ENCODE measurements at places on chromosomes 7 and 10.

DNA sequence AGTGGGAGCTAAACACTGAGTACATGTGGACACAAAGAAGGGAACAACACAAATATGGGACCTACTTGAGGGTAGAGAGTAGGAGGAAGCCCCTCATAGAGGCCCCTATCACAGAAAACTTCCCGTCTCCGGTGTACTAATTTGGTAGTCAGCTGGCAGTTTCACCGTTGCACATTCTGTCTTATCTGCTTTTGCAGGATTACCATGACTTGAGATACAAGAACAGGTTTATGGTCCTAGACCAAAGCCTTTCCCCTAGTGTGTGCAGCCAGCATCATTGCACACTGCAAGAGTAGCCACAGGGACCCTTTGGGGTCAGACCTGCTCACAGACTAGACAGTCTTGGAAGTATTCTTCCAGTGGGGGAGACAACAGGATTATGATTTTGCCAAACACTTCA lies 5.9 kb upstream of the IFIT1B start:
- no peak for DNase-seq

DNA sequence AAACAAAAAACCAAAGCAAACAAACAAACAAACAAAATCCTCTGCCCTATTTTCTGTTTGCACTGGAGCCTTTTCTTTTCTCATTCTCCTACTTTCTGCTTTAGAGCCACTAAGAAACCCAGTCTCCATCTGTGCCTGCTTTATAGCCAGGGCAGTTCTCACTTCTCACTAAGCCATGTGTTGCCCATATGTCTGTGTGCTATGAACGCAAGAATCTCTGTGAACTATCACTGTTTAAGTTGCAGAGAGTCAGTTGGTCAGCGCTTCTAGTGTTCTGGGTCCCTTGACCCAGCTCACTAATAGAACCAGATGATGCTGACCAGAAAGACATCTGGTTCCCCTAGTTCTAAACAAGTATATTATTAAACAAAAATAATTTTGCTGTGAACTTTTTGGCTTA lies 81.4 kb downstream of the FAM185A start:
- no peak for DNase-seq

GRCh38 chr7:151896486-151896885 lies 19.6 kb upstream of the PRKAG2 start:
- DNase-seq: no peak

DNA sequence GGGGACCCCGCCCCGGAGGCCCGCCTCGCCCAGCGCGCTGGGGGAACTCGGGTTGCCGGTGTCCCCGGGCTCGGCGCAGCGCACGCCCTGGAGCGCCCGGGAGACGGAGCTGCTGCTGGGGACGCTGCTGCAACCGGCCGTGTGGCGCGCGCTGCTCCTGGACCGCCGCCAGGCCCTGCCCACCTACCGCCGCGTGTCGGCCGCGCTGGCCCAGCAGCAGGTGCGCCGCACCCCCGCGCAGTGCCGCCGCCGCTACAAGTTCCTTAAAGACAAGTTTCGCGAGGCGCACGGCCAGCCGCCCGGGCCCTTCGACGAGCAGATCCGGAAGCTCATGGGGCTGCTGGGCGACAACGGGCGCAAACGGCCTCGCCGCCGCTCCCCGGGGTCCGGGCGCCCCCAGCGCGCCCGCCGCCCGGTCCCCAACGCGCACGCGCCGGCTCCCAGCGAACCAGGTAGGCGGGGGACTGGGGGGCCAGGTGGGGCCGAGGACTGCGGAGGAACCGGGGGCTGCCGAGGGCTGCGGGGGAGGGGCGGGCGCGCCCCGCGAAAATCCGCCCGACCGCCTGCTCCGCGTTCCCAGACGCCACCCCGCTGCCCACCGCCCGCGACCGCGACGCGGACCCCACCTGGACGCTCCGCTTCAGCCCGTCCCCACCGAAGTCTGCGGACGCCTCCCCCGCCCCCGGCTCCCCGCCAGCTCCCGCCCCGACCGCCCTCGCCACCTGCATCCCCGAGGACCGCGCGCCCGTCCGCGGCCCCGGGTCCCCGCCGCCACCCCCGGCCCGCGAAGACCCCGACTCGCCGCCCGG lies 574 bp downstream of the UTF1 start:
- peak; percentile 43 for DNase-seq

DNA sequence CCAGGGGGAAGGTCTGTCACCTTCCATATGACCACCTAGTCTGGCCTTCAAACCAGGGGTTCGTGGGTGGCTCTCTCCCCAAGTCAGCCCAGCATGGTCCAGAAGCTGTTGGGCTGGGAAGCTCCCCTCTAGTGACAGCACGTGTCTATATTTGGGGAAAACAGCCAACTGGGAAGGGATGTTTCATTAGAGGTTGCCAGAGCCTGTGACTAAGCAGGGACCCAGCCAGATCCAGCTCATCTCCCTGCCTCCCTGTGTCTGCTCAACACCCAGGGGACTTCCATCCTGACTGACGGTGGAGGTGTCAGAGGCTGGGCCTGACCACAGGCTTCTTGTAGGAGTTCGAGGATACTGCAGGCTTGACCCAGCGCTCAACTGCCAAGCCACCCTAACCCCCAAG lies 10.5 kb downstream of the STYXL1 start:
- no peak for DNase-seq

DNA sequence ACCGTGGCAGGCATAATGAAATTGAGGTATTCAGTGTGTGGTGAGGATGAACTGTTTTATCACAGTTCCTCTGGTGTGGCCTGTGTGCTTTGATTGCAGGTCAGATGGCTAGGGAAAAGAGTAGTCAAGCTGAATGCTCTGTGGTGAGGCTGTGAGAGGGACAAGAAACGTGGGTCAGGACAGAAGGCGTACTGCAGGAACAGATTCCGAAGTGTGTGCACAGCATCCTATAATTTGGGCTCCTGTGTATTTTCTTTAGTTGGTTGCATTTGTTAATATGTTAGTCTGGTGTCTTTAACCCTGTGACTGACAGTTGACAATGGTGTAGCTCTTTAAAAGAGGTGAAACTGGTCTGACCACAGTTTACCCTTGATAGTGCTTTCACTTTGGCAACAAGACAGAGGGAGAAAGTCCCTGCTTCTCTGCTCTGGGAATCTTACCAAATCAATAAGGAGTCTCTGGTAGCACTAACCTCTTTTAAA lies 76.5 kb downstream of the AUTS2 start:
- no peak for DNase-seq

DNA sequence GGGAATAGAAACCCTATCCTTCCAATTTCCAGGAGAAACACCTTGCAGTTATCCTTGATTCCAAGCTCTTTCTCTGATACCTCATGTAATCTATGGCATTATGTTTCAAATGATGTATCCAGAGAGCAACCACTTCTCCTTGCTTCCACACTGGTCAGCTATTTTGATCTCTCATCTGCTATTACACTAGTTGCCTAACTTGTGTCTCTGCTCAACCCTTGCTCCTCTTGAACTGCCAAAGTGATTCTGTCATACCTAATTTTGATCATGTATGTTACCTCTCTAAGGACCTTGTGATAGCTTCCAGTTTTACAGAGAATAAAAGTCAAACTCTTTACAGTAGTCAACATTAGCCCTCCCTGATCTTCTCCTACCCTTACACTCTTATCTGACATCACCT lies 90.4 kb downstream of the KCND2 start:
- DNase-seq: no peak

- no peak for DNase-seq
Observed at GRCh38 chr7:79608005-79608404, 154.5 kb upstream of the MAGI2 start.

- no peak for DNase-seq
Observed at GRCh38 chr10:33965795-33966581, 631.5 kb upstream of the NRP1 start.

GRCh38 chr7:30240106-30240800 lies 44.1 kb upstream of the ZNRF2 start:
- no peak for DNase-seq

DNA sequence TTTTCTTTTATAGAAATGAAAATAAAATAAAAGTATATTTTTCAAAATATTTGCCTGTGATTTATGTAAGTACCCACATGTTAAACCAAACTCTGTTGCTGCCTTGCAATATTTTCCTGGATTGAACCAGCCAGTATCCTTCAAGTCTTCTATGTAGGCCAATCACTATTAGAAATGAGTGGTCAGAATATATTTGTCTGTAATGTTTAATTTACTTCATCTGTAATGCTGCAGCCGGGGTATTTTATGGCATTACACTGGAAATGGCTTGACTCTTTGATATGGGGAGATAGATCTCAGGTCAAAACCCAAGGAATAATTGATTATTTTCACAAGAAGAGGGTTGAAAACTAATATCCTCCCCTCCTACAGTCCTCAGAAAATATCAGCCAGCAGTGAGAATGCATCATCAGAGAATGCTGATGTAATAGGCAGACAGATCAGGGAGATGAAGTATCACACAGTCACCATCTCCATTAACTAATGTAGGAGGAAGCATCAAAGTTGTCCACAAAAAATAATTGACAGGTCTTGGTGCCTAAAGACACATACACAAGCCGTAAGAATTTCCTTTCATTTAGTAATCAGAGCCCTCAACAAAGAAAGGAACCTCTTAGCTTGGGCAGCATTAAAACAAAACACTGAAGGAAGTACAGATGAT lies 82.5 kb downstream of the VWDE start:
- DNase-seq: no peak

DNA sequence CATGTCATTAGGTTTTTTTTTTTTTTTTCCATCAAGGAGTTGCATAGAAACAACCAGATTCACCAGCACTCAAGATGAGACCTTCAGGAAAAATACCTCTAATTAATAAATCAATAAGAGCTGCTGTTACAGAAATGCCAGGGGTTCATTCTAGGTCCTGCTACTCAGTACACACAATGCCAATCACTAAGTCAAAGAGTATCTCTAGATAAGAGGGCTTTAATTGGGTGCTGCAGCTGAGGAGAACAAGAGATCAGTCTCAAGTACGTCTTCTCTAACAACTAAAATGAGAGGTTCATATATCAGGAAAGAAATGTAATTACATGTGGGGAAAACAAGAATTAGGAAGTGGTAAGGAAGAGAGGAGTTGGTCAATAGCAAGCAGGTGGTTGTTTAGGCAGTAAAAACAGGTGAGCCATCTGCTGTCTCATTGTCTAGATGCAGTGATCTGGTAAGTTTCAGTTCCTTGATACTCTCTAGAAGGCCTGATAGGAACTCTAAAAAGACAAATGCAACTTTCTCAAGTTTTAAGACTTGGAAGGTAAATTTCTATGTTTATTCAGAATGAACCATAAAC lies 272.9 kb upstream of the ZWINT start:
- DNase-seq: no peak

DNA sequence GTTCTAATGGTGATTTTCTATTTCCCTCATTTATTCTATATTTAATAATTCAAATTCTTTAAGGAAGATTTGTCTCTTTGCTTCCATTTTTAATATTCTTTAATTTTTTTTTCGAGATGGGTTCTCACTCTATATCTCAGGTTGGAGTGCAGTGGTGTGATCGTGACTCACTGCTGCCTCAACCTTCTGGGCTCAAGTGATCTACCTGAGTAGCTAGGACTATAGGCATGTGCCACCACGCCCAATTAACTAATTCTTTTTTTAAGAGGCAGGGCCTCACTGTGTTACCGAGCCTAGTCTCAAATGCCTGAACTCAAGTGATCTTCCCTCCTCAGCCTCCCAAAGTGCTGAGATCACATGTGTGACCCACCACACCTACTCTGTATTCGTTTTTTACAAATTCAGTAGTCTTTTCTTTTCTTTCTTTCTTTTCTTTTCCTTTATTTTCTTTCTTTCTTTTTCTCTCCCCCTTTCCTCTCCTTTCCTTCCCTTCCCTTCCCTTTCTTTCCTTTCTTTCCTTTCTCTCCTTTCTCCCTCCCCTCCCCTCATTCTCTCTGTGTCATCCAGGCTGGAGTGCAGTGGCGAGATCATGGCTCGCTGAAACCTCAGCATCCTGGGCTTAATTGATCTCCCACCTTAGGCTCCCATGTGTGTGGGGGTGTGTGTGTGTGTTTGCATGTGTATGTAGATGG lies 323.1 kb downstream of the ADK start:
- DNase-seq: no peak

DNA sequence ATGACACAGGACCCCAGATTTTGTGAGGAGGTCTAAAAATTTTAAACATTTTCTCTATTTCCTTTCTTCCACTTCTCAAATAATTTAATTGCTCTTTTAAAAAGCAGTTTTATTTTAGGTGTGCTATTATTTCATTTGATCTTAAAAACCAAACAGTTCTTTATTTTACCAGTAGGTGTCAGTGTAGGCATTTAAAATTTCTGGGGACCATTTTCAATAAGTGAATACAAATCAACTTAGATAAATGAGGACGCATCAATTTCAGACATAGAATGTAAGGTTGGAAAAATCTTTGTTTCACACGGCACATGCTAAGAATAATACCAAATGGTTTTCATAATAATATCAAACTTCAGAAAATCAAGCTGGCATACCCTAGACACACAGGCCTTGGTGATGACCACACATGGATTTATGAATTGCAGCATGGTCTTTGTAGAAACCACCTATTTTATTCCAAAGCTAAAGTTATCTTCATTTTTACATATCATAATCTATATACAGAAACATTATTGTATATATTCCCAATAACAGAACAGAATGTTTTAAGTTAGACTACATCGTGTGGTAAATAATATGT lies 127.6 kb upstream of the SLC26A5 start:
- no peak for DNase-seq

GRCh38 chr10:66982792-66983474 lies 57.1 kb downstream of the LRRTM3 start:
- DNase-seq: no peak

DNA sequence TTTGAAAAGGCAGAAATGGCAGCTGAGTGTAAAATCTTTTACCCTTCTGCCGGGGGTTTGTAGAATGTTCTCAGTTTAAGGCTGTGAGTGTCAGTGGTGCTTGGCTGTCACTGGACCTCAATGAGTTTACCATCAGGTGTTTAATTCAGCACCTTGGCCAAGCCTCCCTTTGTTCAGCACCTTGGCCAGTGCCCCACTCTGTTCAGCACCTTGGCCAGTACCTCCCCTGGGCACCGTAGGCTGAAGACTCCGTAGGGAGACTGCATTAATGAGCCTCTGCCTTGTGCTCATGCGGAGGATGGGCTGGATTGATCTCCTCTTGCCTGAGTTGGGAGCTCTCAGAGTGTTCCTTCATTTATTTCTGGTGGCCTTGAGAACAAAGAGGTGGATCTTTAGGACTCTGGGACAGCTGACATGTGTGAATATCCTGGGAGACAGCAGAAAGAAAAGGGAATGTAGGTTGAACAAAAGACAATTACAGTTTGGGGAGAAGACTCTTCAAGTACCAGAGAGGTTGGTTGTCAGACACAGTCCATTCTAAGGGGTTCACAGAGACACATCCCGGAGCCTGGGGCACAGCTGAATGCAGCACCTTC lies 1.6 kb downstream of the FAM24A start:
- peak; percentile 54 for DNase-seq

DNA sequence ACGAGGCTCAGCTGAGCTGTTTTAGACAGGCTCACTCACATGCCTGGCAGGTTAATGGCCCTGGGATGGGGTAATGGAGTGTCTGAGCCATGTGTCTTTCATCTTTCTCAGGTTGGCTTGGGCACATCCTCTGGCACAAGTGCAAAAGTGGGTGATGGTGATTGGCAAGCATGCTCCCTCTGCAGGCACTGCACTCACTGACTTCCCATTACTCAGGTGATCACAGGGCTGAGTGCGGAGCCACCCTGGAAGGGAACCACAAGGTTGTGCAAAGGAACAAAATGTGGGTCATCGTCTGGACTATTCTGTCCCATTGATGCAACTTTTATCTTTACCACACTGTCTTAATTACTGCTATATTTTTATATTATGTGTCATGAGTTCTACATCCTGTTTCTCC lies 244.1 kb upstream of the AKR1E2 start:
- DNase-seq: no peak

All from stimulated activated CD4-positive, alpha-beta T cell treated with anti-CD3 and anti-CD28 coated beads, Interleukin-15, amount 100 ng/mL, for 24 hours (primary cell).